ENCODE measurements at places on chromosomes 5 and 9. TPM values are rescaled to one million over a fixed set of nuclear protein-coding genes. Genes with fewer than 3 reads are reported as not detected.

Gene SCGB3A1
- total RNA-seq = not detected

DNA sequence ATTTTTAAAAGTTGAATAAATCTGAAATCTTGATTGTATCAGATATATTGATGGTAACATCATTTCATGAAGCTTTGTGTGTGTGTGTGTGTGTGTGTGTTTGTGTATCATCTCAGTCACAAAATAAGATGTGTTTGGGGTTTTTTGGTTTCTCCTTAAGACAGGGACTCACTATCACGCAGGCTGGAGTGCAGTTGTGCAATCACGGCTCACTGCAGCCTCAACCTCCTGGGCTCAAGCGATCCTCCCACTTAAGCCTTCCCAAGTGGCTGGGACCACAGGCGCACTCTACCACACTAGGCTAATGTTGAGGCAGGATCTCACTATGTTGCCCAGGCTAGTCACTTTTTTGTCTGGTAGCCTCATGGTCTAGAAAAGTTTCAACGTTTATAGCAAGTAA, 83.4 kb upstream of the DMRT1 start:
- DNase-seq = no peak

Gene ZNF354C
- 4.5 TPM for total RNA-seq

DNA sequence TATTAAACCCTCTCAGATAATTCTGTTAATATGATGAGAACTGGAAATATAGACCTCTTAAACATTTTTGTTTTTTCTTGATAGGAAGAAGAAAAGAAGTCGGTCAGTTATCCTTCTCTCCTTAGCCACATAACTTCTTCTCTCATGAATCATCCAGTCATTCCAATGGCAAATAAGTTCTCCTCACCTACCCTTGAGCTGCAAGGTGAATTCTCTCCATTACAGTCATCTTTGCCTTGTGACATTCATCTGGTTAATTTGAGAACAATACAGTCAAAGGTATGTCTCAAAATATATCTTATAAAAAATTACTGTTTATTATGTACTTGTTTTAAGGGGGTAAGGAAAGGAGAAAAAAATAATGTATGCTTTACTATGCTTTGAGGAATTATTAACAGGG, 165.3 kb downstream of the MAN2A1 start:
- peak; percentile 39 for DNase-seq

- no peak for DNase-seq
Observed at GRCh38 chr5:141839015-141839513, 39.1 kb downstream of the PCDH1 start.

- peak; percentile 86 for DNase-seq
Observed at GRCh38 chr9:113622600-113623400, 159.3 kb downstream of the RGS3 start.

GRCh38 chr5:1003296-1003937, 5.2 kb upstream of the NKD2 start:
- no peak for DNase-seq

Gene SUSD3
- 0.76 TPM for total RNA-seq

GRCh38 chr9:94096819-94097577, 12.7 kb downstream of the PTPDC1 start:
- DNase-seq = no peak

- peak; percentile 25 for DNase-seq
Observed at GRCh38 chr5:140075371-140075770, 32.3 kb upstream of the NRG2 start.

GRCh38 chr5:171625646-171626045, 160.0 kb upstream of the SMIM23 start:
- DNase-seq = no peak

DNA sequence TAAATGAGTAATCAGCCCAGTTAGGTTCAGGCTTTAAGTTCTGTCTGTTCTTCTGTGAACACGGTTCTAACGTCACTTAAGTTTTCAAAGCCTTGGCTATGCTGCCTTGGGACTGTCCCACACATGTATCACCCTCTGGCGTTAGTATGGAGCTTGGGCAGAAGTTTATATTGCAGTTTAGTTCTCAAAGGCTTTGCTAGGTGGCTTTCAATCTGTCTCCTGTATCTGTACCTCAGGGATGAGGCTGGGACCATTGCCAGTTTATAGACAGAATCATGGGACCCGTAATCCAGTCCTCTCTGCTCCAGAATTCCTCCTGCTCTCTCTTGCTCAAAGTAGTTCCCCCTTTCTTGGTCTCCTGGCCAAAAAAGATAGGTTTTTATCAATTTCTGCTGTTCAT, 12.1 kb downstream of the C9orf40 start:
- DNase-seq = peak; percentile 66

Gene FAM200C
- 2.3 TPM for total RNA-seq

Gene RMI1
- 7.8 TPM for total RNA-seq

DNA sequence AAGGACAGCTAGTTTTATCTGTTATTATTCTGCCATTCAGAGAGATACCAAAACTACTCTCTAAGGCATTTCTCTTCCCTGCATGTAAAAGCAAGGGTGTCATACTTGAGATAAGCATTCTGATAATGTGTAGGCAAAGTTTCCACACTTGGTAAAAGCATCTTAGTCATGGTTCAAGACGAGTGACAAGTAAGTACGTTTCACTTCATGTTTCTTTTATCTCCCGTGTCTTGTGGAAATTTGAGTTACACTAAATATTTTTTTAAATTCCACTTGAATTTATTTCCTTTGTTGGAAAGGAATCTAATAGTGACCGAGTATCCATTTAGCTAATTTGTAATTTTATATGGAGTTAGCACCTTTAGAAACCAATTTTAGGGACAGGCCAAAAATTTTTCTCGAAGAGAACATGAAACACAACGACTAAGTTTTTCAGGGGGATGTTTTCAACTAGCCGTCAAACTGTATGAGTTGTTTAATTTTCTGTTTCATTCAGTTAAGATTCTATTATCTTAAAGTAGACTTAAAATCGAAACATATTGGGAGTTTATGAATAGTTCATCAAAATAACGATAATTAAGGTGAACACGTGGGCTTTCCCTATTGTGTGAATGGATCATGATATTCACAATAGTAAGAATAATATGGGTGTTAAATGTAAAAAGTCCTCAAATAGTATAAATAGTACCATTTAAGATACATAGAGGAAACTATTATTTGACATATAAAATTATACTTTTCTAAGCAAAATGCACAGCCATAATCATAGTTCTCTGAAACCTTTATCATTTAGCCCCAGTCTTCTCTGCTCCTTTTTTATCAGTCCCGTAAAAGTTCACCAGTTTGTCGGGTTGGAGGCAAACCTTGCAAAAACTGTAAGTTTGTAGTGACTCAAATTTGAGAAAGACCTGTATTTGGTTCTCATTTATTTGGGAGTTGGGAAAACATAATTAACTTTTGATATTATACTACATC, 1.6 kb downstream of the RFESD start:
- DNase-seq = no peak

DNA sequence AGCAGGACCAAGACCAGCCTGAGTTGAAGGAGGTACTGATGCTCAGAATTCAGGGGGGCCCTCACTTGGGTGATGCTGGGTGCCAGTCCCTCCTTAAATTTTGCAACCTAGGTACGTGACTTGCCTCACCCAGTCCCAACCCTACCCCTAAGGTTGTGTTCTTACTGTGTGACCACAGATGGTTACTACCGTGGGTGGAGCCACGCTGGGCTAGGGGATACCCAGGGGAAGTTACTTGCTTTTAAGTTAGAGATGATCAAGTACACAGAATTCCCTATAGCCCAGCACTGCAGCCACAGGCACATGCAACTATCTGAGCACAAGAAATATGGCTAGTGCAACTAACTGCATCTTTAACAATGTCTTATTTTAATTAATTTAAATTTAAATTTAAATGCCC, 32.9 kb downstream of the NXNL2 start:
- no peak for DNase-seq

DNA sequence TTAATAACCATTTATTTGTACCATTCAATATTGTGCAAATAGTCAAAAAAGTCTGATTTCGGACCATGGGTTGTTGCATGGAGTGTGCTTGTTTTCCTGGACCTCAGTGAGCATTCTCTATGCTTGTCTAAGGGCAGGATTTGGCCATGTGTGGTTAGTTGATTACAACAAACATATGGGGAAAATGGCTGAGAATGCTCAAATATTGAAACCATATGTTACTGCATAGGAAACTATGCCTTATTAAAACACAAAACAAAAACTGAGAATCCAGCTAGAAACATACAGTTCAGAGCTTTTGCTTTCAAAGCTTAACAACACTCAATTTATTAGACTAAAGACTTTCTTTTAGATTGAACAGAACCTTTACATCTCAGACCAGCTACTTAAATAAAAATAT, 928.3 kb downstream of the NR2F1-AS1 start:
- DNase-seq = no peak

GRCh38 chr5:123460296-123460729, 37.1 kb upstream of the CEP120 start:
- DNase-seq = no peak

DNA sequence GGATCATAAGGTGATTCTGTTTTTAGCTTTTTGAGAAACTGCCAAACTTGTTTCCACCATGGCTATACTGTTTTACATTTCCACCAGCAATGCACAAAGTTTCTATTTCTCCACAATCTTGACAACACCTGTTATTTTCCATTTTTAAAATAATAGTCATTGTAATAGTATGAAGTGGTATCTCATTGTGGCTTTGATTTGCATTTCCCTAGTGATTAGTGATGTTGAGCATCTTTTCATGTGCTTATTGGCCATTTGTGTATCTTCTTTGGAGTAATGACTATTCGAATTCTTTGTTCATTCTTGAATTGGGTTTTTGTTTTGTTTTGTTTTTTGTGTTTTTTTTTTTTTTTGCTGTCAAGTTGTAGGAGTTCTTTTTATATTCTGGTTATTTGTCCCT, 4.9 kb downstream of the GARNL3 start:
- no peak for DNase-seq

DNA sequence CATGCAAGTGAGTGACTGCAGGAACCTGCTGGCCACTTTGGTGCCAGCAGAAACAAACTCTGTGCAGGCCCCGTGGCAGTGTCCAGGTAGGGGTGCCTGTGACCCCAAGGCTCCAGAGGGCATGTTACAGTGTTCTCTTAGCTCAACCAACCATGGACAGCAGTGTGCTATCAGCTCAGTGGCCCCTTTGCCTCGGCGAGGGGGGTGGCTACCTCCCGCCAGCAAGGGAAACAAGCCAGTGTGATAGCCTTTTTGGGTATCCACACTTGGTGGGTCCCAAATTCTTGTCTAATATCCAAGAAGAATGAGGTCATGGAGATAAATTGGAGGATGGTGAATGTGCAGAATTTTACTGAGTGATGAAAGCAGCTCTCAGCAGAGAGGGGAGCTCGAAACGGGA, 298.6 kb upstream of the SLC30A5 start:
- no peak for DNase-seq

DNA sequence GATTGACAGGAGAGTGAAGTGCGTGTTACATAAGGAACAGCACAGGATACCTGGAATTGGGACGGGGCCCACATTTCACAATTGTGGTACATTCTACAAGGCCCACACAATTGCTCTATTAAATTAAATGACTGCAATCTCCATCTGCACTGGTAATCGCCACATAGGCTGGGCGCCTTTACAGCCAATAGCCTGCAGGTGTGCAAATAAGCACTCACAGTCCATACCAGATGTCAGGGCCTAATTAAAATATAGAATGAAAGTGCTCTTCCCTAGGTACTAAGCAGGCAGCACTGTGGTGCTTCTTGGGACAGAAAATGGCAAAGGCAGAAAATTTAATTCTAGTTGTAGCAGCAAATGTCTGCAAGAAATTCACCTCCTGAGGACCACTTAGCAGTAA, 82.7 kb downstream of the ATP10B start:
- no peak for DNase-seq

- DNase-seq = peak; percentile 17
Observed at GRCh38 chr5:60959156-60959555, 14.2 kb downstream of the NDUFAF2 start.

DNA sequence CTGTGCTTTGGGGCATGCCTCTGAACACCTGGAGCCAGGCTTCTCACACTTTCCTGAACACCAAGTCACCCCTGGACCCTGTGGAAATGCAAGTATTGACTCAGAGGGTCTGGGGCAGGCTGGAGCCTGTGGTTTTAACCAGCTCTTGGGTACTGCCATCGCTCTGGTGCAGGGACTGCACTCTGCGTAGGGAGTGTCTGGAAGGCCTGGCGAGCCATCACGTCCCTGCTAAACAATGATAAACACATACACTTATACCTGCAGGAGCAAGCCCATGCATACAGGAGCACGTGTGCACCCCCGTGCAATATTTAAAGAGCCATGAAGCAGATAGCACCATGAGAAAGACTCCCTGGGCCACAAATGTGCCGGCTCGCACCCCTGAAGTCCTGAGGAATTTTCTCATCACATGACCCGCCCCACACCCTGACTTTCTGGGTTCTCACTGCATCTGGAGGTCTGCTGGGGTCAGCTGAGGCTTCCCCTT, 267.7 kb downstream of the GADD45G start:
- DNase-seq = no peak

DNA sequence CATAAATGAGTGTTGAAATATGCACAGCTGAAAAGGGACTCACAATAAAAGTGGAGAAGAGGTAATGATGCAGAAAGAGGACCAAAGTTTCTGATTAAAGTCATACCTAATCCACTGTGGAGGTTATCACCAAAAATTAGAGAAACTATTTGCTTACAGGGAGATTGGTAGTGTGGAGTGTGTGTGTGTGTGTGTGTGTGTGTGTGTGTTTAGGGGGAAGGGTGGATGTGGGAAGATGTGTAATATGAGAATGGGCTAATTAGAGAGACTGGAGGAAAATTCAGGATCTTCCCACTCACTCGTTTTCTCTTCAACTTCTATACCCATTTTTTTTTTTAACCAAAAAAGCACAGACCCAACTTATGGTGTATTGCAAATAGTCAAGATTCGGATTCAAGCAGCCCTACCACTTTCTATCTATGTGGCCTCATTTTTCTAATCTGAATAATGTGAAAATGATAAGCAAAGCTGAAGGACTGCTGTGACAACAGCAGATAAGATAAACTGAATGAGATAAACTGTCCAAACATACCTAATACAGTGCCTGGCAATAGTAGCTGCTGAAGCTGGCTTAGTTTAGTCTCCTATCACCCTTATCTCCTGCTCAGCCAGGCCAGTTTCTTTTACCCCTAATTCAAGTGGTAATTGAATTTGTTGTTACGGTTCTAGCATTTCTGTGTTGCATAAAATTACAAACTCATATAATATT, 501.1 kb downstream of the KDM4C start:
- DNase-seq = no peak

GRCh38 chr5:59267033-59267432, 626.5 kb downstream of the PDE4D start:
- no peak for DNase-seq

Gene LRRC26
- total RNA-seq = not detected

Data from HFFc6 (cell line).